Large intestine (tissue), 12 donors: ENCODE measurements at places on chromosomes 16 and 17.

GRCh38 chr16:87765473-87765775 is 362 bp downstream of the KLHDC4 start:
- no peak for DNase-seq

- no peak for DNase-seq
Observed at GRCh38 chr17:28645576-28645939, 600 bp upstream of the BLTP2 start.

GRCh38 chr16:53913920-53914319 is 210.0 kb downstream of the FTO start:
- no peak for DNase-seq

DNA sequence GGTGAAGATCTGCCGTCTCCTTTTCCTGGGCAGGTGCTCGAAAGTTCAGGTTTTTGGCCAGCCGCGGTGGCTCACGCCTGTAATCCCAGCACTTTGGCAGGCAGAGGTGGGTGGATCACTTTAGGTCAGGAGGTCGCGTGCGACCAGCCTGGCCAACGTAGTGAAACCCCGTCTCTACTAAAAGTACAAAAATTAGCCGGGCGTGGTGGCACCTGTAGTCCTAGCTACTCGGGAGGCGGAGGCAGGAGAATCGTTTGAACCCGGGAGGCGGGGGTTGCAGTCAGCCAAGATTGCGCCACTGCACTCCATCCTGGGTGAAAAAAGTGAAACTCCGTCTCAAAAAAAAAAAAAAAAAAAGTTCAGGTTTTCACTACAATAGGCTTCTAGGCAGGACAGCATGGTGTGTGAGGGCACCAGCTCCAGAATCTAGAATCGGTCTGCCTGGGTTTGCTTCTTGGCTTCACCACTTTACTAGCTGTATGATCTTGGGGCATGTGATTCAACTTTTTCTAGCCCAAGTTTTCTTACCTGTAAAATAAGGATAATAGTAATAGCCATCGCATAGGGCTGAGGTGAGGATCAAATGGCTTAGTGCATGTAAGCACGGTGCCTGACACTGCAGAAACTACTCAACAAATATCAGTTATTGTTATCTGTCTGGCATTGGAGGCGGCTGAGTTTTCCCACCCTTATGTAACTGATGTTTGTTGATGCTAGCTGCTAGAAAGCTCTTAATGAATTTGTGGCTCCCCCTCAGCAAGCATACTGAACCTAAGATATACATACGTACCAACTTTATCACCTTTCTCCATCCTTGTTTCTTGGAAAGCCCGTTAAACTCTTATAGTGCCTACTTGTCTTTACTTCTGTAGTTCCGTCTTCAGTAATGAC is 1.3 kb downstream of the PSMD12 start:
- no peak for DNase-seq

DNA sequence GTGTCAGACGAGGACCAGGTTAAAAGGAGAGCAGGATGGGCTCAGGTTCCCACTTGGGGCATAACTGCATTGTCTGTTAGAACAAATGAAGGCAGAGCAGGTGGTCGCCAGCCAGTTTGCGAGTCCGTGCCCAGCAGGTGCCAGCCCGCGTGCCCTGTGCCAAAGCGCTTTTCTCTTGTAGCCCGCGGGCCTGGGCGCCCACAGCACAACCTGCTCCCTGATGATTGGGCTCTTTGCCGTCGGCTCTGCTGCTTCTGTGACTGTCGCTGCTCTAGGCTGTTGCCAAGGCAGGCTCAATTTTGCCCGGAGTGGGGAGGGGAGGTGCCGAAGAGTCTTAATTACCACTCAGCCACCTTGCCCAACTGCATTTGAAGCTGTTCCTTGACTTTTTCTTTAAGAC is 21.1 kb downstream of the KNOP1 start:
- no peak for DNase-seq

GRCh38 chr16:85447693-85448313 is 165.3 kb upstream of the GSE1 start:
- no peak for DNase-seq

DNA sequence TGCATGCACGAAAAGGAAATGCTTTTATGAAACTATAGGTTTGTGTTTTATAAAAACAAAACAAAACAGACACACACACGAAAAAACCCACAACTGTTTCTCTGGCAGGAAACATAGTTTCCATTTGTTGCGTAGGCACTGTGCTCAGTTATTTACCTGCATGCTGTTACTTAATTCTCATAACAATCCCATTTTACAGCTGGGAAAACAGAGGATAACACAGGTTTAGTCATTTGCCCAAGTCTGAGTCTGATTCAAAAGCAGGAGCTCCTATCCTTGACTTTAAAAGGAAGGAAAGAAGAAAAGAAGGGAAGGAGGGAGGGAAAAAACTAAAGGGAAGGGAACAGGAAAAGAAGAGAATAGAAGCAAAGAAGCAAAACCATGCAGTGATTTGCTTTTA is 117.4 kb downstream of the DNAH3 start:
- no peak for DNase-seq

DNA sequence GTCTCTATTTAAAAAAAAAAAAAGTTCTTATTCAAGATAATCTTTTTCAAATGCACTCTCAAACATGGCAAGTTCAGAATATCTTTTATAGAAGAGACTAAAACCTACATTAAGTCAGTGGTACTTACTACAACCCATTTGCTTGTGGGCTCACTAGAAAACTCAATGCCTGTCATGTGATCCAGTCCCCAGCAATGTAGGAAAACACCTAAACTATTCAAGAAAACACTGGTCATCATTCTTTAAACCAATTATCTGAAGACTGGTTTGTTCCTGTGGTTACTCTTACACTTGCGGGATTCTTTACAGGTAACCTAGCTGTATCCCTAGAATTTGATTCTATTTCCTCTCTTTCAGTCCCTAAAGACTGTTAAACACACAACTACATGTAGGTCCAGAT is 19.6 kb downstream of the MED13 start:
- no peak for DNase-seq

DNA sequence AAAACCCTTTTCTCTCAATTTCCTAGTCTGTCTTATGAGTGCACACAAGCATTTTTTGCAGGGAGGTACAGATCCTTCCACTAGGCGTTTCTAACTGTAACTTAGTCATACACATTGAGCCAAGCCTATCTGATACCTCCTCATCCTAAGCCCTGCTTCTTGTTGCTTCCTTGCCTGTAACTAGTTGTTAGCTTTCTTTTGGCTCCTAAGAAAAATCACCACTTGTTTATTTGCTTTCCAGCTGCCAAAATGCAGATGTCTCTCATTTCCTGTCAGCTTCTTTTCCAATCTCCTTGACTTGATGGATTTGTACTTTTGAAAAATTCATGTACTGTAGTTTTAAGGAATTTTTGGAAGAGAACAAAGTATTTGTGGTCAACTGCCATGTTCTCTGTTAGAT is 73.7 kb downstream of the TNRC6C start:
- no peak for DNase-seq

- DNase-seq, result peak; percentile 90
Observed at GRCh38 chr16:48526058-48526957, 83.7 kb downstream of the N4BP1 start.

DNA sequence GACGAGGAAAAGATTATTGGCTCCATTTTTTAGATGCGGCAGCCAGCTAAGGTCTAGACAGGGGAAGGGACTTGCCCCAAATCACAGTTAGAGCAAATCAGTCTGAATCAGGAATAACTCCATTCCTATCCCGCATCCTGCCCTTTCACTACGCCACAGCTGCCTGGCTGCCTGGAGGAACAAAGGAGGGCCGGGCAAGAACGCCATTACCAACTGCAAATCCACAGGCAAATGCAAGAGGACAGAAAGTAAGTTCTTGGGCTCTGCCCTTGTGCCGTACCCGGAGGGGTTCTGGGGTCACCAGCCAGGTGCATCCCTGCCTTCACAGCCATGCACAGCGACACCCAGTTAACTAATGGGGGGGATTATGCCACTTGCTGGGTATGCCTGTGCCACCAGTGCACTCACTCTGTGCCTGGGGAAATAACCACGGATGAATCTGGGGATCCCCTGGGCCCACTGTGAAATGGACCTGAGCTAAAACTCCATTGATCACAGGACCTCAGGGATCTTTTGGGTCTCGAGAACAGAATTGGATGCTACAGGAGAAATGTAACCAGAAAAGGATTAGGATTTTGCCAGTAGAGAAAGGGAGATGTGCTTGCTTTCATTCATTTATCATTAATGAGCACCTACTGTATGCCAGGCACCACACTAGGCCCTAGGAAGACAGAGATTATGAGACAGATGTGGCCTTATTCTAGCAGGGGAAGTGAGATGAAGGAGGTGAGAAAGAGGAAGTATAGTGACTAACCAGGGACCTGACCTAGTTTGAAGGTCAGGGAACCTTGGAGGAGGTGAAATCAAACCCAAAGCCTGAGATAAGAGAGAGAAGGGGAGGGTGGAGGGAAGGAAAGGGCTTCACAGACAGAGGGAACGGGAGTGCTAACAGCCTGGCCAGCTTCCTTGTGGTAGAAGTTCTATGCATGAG is 17.7 kb downstream of the BCL7C start:
- DNase-seq, result peak; percentile 62

GRCh38 chr16:4264546-4264945 is 8.3 kb downstream of the TFAP4 start:
- DNase-seq, result no peak

DNA sequence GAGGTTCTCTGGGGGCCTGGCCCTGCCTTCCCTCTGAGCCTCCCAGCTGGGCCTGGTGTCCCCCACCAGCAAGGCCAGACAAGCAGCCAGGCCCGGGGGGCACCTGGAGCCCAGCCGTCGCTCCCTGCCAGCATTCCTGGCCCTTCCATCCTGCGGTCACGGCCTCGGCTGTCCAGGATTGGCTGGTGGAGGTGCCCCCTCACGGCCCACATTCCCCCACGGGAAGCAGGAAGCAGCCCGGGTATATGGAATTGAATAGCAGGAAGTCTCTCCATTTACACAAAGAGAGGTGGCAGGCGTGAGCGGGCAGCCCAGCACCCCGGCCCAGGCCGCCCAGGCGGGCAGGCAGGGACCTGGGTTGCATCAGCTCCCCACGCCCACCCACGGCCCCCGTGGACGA is 14.5 kb downstream of the TRAF7 start:
- DNase-seq, result no peak

GRCh38 chr17:47225436-47225858 is 16.3 kb downstream of the MYL4 start:
- no peak for DNase-seq

DNA sequence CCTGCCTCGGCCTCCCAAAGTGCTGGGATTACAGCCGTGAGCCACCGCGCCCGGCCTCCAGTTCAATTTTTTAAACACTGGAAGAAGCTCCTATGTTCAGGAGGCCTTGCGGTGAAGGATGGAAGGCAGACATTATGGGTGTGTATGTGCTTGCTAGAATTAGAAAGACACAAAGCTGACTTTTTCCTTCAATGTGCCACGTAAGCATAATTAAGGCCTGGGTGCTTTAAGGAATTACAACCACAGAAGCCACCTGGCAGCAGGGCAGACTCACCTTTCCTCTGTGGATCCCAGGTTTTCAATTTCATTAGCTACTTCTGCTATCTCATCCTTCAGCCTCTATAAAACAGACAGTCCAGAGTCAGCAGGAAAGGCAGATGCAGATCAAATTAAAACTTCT is 74.2 kb downstream of the CYTH1 start:
- no peak for DNase-seq

DNA sequence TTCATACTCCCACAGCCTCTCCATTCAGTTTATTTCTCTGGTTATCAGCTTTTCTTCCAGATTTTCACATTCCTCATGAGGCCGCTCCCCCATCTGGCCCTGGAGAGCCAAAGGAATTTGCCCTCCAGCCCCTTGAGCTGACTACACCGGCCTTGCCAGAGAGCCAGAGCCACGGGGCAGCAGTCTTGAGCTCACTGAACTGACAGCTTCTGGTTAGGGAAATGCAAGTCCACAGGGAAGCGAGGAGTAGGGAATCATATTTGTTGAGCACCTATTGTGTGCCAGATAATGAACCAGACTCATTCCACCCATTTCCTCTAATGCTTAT is 102.4 kb downstream of the ABCC12 start:
- DNase-seq, result peak; percentile 22

DNA sequence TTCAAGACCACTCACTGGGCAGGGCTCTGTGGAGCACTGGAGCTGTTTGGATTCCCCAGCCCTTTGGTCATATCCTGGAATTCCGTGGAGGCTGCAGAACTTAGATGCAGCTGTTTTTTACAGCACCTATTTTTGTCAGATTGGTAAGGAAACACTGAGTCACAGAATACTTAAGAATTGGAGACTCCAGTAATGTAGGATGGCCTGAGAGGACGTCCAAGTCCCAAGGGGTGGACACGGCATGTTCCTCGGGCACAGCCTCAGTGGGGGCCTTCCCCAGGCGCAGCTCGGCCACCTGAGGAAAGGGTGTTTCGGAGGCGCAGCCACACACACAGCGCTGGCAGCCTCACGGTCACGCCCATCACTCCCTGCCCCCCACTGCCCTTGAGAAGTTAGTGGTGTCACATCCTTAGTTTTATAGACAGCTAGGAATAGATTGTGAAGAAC is 14.8 kb downstream of the PLD6 start:
- no peak for DNase-seq

DNA sequence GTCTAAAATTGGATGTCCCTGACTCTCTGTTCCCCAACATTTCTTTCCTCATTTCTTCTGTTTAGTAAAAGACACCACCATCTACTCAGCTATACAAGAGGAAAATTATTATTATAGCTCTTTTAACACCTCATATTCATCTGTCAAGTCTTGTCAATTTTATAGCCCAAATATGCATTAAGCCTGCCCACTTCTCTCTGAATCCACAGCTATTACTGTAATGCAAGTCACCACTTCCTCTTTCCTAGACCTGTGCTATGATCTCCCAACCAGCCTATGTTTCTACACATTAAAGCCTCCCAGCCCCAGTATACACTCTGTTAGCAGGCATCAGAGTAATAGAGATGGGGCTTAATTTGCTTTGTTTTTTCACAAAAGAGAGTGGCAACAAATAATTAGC is 252.9 kb downstream of the GRIN2A start:
- DNase-seq, result no peak

DNA sequence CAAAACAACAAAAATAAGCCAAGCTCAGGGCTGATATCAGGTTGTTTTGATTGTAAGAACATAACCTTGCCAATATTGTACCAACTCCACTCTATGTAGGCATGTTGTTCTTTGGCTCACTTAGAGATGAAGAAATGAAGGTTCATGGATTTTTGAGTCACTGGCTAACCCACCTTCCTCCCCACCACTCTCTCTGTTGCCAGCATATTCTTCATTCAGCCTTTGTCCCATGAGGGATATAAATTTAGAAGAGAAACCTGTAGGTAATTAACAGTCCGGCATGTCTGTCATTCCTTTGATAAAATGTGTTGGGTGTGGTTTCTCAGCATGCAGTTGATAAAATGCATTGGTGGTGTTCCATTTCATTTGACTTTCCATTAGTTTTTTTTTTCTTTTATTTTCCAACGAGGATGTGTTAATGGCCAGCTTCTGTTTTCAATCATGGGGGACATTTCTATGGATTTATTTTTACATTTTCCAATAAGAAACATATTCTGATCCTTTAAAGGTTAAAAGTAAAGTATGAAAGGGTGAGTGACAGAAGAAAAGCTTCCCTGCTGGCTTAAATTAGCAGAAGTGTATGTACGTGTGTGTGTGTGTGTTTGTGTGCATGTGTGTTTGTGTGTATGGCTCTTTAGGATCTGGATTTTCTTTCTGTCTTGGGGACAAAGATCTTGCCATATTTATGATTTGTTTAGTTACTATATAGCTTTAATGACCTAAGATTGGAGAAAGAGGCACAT is 166.2 kb upstream of the KCNJ16 start:
- DNase-seq, result no peak
